ENCODE measurements at places on chromosomes 16 and 17.

GRCh38 chr17:10360578-10360977, 12.2 kb downstream of the MYH13 start:
- DNase-seq = no peak

DNA sequence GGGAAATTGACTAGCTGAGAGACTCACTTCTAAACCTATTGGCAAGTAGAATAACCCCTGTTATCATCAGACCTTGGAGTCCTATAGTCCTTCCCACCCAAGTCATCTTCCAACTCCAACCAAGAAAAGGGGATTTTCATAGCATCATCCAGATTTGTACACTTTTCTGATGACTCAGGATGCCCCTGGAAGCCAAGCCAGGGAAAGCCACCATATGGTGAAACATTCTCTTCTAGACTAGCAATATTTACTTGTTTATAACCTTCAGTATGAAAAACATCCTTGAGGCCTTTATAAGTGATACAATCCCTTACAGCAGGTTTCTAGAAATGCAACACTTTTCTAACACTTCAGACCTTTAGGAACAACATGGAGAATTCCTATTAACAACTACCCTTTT, 618.8 kb upstream of the CDH11 start:
- no peak for DNase-seq

DNA sequence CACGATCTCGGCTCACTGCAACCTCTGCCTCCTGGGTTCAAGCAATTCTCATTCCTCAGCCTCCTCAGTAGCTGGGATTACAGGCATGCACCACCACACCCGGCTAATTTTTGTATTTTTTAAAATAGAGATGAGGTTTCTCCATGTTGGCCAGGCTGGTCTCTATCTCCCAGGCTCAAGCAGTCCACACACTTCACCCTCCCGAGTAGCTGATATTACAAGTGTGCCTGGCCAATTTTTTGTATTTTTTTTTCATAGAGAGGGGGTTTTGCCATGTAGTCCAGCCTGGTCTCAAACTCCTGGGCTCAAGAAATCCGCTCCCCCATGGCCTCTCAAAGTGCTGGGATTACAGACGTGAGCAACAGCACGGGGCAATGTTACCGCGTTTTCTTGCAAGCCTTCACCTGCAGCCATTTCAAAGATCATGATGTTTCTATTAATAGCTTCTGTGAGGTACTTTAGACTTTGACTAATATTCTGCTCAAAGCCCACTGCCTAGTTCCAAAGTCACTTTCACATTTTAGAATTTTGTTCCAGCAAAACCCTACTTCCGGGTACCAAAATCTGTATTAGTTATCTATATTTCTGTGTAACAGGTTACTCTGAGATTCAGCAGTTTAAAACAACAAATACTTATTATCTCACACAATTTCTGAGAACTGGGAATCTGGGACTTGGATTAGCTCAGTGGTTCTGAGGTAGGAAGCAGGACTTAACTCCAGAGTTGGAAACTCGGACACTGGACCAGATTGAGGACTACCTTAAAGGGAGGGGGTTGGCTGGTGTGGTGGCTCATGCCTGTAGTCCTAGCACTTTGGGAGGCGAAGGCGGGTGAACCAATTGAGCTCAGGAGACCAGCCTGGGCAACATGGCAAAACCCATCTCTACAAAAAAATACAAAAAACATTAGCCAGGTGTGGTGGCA, 12.0 kb upstream of the MED13 start:
- no peak for DNase-seq

- DNase-seq = no peak
Measured at GRCh38 chr16:15976929-15977637, 27.7 kb downstream of the ABCC1 start.

GRCh38 chr16:66402591-66403230, 24.4 kb upstream of the BEAN1 start:
- DNase-seq = no peak

DNA sequence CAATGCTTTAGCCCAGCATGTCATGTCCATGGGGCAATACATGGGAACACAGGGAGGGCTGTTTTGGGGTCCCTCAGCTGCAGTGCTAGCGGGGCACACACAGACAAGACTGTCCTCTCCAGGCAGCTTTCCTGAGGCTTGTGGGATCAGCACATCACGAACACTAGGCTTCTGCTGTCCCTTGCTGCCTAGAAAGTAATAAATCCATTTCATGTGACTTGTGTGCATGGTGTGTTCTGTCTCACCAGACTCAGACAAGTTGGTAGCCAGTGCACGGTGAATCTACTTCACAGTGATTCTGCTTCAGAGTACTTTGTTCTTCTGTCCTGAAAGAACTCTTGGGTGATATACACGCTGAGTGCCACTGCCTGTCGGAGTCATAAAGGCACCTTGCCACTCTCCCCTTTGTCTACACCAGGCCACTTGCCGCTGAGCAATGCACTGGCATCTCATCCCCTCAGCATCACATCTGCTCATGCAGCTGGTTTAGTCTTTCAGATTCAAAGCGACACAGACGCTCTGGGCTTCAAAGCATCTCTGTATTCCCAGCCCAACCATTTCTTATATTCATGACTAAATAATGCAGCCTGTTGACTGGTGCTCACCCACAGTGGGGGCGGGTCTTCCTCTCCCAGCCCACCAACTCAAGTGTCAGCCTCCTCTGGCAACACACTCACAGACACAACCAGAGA, 95.2 kb upstream of the COX10 start:
- no peak for DNase-seq

- DNase-seq = no peak
Measured at GRCh38 chr16:87195161-87195560, 122.0 kb downstream of the C16orf95 start.

DNA sequence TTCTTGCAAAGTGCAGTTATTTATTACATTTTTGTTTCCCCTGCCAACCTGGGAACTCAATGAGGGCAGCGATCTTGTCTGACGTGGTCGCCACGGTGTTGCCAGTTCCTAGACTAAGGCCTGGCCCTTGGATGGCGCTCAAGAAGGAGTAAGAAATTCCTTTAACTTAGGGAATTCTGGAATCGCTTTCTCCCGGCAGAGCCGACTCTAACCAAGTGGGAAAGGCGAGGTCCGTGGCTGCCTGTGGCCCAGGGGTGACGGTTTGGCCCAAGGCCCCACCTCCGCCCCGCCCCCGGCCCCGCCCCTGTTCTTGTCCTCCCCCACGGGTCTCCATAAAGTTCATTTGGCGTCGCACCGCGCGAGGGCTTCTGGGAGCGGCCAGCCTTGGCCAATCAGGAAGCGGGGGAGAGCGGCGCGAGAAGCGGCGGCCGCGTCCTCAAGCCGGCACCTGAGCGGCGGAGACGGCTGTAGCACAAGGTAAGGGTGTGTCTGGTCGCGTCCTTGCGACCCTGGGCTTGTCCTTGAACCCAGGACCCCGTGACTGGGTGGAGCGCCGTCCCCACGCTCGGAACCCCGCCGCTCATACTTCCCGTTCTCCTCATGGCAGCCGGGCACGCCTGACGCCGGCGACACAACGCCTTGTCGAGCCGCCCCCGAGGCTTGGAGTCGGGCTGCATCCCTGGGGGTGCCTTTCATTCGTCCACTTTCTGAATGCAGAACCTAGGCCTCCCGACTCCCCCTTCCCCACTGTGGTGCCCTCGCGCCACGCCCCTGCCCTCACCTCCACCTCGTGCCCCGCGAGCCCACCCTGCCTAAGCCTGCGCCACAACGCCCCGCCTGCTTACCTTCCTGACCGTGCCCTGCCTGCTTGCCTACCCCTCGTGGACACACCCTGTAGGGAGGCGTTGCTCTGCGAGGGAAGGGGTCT, at the start of gene NUP93:
Gene NUP93 (plus strand): TSS at position 395 of the 928 bp plus-strand sequence. CDS start 18,119 bp downstream, outside the sequence.
- DNase-seq = peak; percentile 96

DNA sequence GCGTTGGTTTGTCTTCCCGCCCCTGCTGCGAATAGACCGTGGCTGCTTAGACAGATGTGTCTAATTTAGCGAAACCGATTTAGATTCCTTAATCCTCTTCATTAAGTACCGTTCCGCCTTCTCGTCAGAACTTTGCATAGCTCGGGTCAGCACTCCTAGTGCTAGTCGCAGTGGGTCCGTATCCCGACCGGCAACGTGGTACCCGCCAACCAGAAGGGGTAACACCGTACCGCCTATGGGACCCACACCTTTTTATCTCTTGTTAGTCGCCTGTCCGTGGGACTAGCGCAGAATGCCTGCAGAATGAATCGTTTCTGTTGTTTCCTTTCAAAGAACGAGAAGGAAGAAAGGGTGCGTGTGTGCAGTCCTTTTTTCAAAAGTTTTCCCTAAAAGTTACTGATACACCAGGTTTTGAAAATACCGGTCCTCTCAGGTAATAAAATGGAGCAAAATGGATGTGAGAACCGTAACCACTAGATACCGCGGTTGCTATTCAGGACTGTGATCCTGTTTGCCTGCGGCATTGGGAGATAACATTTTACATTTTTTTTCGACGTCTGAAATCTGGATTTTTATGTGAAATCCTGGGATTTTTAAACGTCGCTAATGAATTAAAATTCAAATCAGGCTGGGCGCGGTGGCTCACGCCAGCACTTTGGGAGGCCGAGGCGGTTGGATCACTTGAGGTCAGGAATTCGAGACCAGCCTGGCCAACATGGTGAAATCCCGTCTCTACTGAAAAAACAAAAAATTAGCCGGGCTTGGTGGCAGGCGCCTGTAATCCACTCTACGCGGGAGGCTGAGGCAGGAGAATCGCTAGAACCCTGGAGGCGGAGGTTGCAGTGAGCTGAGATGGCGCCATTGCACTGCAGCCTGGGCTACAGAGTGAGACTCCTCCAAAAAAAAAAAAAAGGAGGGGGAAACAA, 998 bp upstream of the SRSF1 start:
- DNase-seq = no peak

GRCh38 chr17:62823111-62823893, 15.2 kb upstream of the MARCHF10 start:
- DNase-seq = peak; percentile 42

GRCh38 chr16:23015580-23015979, 133.7 kb downstream of the USP31 start:
- DNase-seq = no peak

- no peak for DNase-seq
Measured at GRCh38 chr16:1297018-1297696, 12.3 kb upstream of the UBE2I start.

GRCh38 chr17:50815400-50815799, 20.0 kb upstream of the WFIKKN2 start:
- no peak for DNase-seq

DNA sequence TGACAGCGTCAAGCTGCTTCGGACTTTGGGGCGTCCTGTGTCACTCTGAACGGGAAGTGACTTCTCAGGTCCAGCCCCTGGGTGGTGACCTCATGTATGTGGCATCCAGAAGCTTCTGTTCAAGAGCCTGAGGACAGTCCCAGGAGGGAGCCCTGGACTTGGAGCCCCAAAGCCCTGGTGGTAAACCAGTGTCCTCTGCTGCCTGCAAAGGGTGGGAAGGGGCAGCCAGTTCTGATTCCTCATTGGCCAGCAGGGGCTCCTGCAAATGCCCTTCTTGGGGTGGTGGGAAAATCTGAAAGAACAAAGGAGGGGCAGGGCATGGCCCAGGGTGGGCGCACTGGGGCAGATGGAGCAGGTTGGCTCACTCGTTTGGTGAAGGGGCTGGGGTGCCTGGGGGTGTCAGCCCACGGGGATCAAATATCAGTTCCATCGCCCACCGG, 1.6 kb downstream of the OSGIN1 start:
- no peak for DNase-seq

DNA sequence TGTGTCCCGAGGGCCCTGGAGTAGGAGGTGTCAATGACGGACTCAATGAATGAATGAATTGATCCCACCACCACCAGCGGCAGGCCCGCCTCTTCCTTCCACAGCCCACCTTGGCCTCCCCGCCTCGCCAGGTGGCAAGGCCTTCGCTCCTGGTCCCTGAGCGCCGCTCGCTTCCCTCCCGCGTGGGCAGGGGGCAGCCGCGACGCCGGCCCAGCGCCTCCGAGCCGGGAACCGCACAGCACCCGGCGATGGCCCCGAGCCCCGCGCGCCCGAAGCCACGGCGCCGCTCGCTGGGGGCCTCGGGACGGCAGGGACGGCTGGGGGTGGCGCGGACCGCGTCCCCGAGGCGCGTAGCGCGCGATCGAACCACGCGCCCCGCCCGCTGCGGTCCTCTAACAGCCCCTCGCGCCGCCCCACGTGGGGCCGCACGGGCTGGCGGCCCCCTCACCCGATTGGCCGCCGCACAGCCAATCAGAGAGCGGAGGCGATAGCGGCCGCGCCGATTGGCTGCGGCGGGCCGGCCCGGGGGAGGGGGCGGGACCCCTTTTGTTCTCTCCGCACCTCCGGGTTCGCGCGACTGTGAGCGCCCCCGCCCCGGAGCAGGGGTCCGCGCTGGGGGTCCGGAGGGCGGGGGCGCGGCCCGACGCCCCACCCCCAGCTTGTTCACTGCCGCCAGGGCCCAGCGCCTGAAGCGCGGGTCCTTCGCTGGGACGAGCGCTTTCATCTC, 31.4 kb downstream of the ACTG1 start:
- peak; percentile 93 for DNase-seq

- no peak for DNase-seq
Measured at GRCh38 chr17:31174215-31174614, 79.4 kb downstream of the NF1 start.

DNA sequence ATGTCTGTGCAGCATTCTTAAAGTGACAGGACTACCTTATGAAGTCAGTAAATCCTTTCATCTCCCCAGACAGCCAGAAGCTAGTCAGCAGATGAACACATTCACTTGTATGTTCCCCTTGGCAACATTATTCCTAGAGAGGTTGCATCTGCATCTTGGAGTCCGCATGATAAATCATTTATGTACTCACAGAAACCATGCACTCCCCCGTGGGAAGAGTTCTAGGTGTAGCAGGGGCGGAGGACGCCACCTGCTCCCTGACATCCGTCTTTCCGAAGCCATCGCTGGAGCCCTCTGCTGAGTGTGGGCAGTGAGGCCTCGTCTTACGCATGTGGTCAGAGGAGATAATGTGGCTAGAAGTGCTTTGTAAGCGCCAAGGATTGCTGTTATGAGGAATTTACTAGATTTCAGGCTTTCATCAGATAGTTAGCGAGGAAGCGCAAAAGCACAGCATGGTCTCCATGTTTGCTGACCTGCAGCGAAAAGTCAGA, 144.5 kb downstream of the RPTOR start:
- no peak for DNase-seq

GRCh38 chr17:48597778-48598631, 4.4 kb upstream of the HOXB5 start:
- DNase-seq = no peak

- DNase-seq = no peak
Measured at GRCh38 chr17:78915872-78916632, 9.1 kb downstream of the TIMP2 start.

- DNase-seq = no peak
Measured at GRCh38 chr16:19377864-19378263, 39.8 kb upstream of the TMC5 start.

DNA sequence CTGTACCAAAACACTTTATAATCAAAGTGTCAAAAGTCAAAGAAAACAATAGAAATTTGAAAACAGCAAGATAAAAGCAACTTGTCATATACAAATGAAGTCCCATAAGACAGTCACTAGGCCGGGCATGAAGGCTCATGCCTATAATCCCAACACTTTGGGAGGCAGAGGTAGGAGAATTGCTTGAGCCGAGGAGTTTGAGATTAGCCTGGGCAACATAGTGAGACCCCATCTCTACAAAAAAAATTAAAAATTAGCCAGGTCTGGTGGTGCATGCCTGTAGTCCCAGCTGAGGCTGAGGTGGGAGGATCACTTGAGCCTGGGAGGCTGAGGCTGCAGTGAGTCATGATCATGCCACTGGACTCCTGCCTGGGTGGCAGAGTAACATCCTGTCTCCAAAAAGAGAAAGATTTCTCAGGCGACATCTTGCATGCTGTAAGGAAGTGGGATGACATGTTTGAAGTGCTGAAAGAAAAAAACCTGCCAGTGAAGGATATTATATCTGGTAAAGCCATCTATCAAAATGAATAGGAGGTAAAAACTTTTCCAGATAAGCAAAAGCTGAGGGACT, 98.7 kb upstream of the NACA2 start:
- DNase-seq = no peak
